ENCODE measurements at places on chromosomes 4 and X. TPM values are rescaled to one million over a fixed set of nuclear protein-coding genes. Genes with fewer than 3 reads are reported as not detected.

Gene CETN2
- total RNA-seq, result 28.8 TPM

DNA sequence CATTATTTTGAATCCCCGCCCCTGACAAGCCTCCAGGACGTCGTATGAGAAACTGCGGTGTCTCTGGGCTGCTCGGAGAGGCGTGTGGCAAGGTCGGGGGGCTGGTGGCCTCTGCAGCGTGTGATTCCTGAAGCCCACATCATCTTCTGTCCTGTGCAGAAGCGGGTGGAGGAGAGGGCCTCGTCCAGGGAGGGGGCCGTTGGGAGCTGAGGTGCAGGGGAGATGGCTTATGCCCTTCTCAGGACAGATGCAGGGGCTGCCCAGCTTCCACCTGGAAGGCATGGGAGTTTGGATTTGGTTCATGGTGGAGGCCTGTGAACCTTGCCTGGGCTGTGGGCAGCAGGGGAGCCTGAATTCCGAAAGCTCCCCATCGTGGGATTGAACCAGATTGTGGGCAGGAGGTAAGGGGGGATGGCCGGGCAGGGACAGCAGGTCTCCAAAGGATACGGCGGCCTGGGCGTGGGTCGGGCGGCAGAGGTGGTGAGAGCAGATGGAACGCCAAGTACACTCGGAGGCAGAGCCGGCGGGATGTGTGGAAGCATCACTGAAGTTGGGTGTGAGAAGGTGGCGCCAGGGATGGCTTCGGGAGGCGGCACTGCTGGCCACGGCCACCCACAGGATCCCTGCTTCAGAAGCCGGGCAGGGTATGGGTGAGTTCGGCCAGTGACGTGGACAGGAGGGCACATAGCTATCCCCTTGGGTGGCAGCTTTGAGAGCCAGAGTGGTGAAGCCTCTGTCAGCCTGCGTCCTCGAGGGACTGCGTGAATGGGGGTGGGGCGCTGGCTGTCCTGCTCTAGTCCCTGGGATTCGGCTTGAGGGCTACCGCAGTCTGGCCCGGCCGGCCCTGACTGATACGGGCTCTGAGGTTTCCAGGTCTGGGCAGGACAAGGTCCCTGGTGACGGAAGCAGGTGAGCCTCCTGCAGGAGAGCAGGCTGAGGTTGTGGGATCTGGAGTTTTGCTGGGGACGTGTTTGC is 76.3 kb upstream of the ADRA2C start:
- no peak for DNase-seq

- DNase-seq, result no peak
Measured at GRCh38 chrX:119004920-119005524, 30.6 kb downstream of the LONRF3 start.

- no peak for DNase-seq
Measured at GRCh38 chrX:145405012-145405411, 157.7 kb downstream of the SPANXN1 start.

DNA sequence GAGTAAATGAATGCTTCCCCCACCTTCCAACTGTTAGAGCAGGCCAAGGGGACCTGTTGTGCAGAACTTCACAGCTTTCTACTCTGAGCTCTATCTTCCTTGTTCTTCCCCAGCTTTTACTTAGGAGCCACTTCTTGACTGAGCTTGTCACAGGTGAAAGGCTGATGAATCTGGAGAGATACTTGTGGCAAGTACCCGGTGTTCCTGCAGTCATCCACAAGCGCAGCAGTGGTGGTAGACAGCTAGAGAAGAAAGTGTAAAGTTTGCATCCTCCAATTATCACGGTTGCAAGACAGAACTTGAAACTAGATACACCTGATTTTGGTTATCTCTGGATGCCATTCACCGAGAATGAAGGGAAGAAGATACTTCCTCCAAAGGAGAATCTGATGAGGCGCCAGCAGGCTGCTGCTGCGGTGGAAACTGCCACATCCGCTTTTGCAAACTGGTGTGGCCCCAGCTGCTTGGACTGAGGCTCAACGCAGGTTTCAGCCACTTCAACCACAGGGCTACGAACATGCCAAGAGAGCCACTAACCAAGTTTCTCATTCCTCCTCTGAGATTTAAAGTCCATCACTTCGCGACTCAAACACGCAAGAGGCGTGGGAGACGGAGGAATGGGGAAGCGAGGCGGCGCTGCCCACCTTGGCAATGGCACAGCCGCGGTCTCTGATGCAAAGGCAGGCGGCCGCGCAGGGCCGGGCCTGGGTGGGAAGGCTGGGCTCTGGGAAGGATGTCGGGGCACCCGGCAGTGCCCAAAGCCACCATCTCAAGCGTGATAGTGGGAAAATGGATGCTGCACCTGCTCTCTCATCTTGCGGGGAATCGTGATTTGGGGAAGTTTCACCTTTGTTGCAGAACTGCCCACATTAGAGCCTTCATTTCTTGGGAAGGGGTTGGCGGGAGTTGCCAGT is 1.3 kb upstream of the FHIP1A start:
- no peak for DNase-seq

DNA sequence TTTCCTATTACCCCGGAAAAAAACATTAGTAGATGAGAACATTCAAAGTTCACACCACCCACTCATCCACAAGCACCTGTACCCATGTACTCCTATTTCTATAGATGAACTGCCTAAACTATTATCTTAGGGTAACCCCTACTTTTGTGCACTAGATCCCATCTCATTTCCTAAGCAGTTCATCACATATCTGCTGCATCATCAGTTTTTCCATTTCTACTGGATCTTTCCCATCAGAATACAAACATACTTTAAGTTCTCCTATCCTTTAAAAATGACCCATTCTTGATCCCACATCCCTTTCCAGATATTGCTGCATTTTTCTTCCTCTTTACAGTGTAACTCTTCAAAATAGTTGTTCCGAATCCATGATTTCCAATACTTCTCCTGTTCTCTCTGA is 81.0 kb downstream of the PRSS12 start:
- DNase-seq, result no peak
